Activated CD8-positive, alpha-beta memory T cell treated with anti-CD3 and anti-CD28 coated beads, Interleukin-2, amount 10 ng/mL, durations not matched to agents 7 days and 5 days (primary cell): ENCODE measurements at places on chromosomes 5 and 9.
A peak's percentile ranks its signal among the peaks of the same experiment; 100 is the strongest.

DNA sequence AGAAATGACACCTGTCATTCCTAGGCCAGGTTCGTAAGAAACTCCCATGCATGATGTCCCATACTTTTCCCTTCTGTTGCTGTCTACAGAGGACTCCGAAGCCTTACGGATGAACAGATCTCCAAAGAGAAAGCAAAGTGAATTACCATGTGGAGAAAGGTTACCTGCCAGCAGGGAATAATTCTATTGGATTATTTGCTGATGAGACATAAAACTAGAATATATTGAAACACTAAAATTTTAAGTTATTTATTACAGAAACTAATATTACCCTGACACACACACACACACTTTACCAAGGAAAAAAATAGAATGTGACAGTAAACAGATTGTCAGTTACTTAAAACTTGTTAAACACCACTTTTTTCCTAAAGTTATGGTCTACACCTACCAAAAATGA lies 452.7 kb upstream of the DAB2 start:
- no peaks in the 10 kb centered on the region for H3K4me1 ChIP-seq
- no peaks in the 10 kb centered on the region for H3K36me3 ChIP-seq
- no peak overlapping the region for H3K4me3 ChIP-seq
- no peak overlapping the region for H3K27ac ChIP-seq
- no peak for DNase-seq

DNA sequence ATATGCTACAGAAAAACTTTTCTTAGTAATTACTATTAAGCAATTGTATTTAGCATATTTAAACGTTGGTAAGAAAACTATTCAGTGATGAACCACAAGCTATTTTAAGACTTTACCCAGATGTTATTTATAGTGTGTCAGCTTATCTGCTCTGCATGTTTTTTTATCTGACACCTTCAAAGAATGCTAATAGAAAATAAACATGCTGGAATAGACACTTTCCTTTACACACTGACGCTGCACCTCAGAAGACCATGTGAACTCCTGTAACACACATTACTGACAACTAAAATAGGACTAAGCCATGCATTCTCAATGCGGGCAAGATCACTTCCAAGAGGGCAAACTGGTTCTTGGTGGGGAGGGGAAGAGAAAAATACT lies 38.3 kb downstream of the FNIP1 start:
- DNase-seq = no peak
- no peaks in the 10 kb centered on the region for H3K27me3 ChIP-seq
- no peak overlapping the region for H3K4me3 ChIP-seq
- H3K36me3 ChIP-seq = peaks cover 35% of the 10 kb centered on the region
- no peak overlapping the region for H3K27ac ChIP-seq
- peaks cover 8% of the 10 kb centered on the region for H3K4me1 ChIP-seq

DNA sequence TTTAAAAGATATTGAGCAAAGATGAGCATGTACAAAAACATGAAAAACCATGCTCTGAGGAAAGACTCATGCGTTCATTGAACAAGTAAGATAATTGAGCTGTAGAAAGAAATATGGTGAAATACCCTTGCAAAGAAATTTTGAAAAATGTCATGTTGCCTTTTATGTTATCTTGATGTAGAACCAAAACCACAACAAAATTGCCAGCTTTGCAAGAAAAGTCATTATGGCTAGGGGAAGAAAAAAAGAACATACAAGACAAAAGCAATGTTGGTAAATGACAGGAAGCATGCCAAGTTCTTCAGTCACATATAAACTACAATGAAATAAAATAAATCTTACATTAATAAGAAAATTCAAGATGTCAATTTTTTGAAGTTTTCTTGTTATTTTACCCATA lies 368.0 kb downstream of the IRX1 start:
- H3K36me3 ChIP-seq = no peaks in the 10 kb centered on the region
- no peaks in the 10 kb centered on the region for H3K4me1 ChIP-seq
- no peaks in the 10 kb centered on the region for H3K27me3 ChIP-seq
- H3K4me3 ChIP-seq = no peak overlapping the region
- DNase-seq = no peak

DNA sequence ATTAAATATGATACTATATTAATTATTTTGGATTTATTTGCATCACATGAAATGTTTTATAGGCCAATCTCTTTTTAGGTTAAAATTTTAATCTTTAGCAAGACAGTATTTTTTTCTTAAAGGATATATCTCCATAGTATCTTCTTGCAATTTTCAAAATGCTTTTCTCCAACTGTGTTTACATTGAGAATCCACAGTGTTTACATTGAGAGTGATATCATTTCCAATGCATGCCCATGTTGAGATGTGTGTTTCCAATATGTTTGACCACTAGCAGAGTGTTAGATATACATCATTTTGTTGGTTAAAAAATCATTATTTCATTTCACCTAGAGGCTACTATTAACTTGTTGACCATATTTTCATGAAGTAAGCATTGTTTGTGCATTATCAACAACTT lies 17.3 kb downstream of the VCAN start:
- H3K4me1 ChIP-seq = no peaks in the 10 kb centered on the region
- H3K27me3 ChIP-seq = peaks cover 12% of the 10 kb centered on the region
- no peak overlapping the region for H3K4me3 ChIP-seq
- no peak overlapping the region for H3K27ac ChIP-seq
- DNase-seq = no peak

- H3K27ac ChIP-seq = no peak overlapping the region
- peaks cover 23% of the 10 kb centered on the region for H3K36me3 ChIP-seq
- H3K4me1 ChIP-seq = peaks cover 25% of the 10 kb centered on the region
- no peak for DNase-seq
- no peaks in the 10 kb centered on the region for H3K27me3 ChIP-seq
- H3K4me3 ChIP-seq = no peak overlapping the region
Observed at GRCh38 chr9:128825923-128826700, 3.5 kb downstream of the SPOUT1 start.

DNA sequence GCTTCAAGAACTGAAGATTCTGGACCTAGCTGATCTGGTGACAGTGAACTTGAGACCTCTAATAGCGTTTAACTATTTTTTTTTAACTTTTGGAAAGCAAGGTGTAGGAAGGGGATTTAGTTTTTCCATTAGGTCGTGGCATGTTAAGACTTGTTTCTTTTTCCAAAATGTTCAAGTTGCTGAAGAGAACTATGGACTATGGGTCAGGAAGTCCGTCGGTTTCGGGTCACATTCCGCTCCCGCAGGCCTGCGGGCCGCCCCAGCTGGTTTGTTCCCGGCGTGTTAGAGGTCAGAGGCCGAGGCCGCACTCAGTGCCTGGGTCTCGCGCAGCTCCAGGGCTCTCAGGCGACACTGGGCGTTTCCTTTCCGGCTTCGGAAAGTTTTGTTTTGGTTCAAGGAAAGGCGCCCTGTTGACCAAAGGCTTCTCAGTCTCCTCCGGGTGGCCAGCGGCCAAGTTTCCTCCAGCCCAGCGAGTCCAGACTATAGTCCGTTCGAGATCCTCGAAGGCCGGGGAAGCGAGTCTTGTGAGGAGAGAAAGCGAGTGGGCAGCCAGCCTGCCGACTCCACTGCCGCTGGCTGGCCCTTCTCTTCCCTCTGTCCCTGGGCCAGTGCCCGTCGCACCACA lies 586 bp upstream of the FCHO2 start:
- no peak for DNase-seq
- H3K36me3 ChIP-seq = peaks cover 4% of the 10 kb centered on the region
- peak overlapping the region; percentile 90 for H3K4me3 ChIP-seq
- peaks cover 47% of the 10 kb centered on the region for H3K27me3 ChIP-seq
- peak overlapping the region; percentile 79 for H3K27ac ChIP-seq
- H3K4me1 ChIP-seq = peaks cover 17% of the 10 kb centered on the region

DNA sequence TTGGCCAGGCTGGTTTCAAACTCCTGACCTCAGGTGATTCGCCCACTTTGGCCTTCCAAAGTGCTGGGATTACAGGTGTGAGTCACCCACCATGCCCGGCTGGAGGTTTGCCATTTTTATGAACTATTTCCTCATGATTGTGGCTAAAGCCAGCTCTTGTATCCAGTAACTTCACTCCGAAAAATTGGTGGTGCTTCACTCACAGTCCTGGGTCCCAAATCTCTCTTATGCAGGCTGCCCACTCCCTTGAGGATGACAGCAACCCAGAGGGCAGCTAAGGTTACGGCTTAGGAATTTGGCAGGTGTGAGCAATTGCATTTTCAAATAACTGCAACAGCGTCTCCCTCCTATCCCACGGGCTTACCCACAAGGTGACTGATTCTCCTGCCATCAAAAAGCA lies 23.4 kb upstream of the FUBP3 start:
- no peak for DNase-seq
- H3K36me3 ChIP-seq = no peaks in the 10 kb centered on the region
- H3K4me1 ChIP-seq = no peaks in the 10 kb centered on the region
- H3K27ac ChIP-seq = no peak overlapping the region
- peaks cover 9% of the 10 kb centered on the region for H3K27me3 ChIP-seq

- H3K4me1 ChIP-seq = no peaks in the 10 kb centered on the region
- DNase-seq = no peak
- peaks cover 16% of the 10 kb centered on the region for H3K27me3 ChIP-seq
- H3K27ac ChIP-seq = no peak overlapping the region
Observed at GRCh38 chr9:131826966-131827525, 87.2 kb upstream of the RAPGEF1 start.

- H3K4me1 ChIP-seq = no peaks in the 10 kb centered on the region
- H3K27me3 ChIP-seq = peaks cover under 1% of the 10 kb centered on the region
- peak; percentile 9 for DNase-seq
- H3K36me3 ChIP-seq = no peaks in the 10 kb centered on the region
- H3K27ac ChIP-seq = no peak overlapping the region
Observed at GRCh38 chr9:90838581-90839154, 37.0 kb downstream of the SYK start.

DNA sequence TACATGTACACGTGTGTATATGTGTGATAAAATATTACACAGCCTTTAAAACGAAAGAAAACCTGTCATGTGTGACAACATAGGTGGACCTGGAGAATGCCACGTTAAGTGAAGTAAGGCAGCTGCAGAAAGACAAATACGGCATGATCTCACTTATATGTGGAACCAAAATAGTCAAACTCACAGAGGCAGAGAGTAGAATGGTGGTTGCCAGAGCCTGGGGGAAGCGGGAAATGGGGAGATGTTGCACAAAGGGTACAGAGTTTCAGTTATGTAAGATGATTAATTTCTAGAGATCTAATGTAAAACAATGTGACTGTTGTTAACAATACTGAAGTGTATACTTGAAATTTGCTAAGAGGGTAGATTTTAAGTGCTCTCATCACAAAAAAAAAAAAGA lies 34.8 kb downstream of the ADAMTS12 start:
- no peak for DNase-seq
- peaks cover 5% of the 10 kb centered on the region for H3K4me1 ChIP-seq
- no peak overlapping the region for H3K4me3 ChIP-seq
- H3K27ac ChIP-seq = no peak overlapping the region

GRCh38 chr5:115586525-115587146 lies 15.6 kb downstream of the TICAM2 start:
- no peak overlapping the region for H3K27ac ChIP-seq
- H3K4me3 ChIP-seq = no peak overlapping the region
- peaks cover 2% of the 10 kb centered on the region for H3K27me3 ChIP-seq
- DNase-seq = no peak
- H3K36me3 ChIP-seq = no peaks in the 10 kb centered on the region

DNA sequence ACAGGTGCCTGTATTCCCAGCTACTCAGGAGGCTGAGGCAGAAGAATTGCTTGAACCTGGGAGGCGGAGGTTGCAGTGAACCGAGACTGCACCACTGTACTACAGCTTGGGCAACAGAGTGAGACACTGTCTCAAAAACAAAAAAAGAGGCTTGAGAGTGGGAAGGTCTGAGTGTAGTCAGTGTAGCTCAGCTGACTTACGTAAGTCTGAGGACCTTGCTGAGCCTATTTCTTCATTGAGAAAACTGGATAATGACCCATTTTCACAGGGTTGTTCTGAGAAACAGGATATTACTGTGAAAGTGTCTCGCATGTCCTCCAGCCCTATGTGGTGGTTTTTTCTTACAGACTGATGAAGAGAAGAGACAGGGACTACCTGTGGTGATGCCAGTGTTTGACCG lies 66.7 kb downstream of the WDR41 start:
- no peaks in the 10 kb centered on the region for H3K4me1 ChIP-seq
- H3K27me3 ChIP-seq = no peaks in the 10 kb centered on the region
- no peak overlapping the region for H3K27ac ChIP-seq
- peaks cover 26% of the 10 kb centered on the region for H3K36me3 ChIP-seq
- no peak for DNase-seq
- H3K4me3 ChIP-seq = no peak overlapping the region

DNA sequence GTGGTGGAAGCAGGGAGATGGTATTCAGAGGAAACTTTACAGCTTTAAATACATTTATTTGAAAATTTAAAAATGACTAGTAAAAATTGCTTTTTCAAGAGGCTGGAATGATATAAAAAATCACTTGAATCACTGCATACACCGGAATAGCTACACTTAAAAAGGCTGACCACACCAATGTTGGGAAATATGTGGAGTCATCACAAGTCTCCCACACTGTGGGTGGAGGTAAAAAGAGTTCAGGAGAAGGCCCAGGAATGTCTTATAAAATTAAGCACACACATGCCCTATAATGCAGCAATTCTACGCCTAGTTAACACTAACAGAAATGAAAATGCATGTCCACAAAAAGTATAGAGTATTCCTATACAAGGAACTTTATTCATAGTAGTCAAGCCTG lies 198.1 kb downstream of the ROR2 start:
- H3K27ac ChIP-seq = no peak overlapping the region
- H3K4me3 ChIP-seq = no peak overlapping the region
- peaks cover 36% of the 10 kb centered on the region for H3K27me3 ChIP-seq
- DNase-seq = no peak

- no peaks in the 10 kb centered on the region for H3K27me3 ChIP-seq
- H3K36me3 ChIP-seq = no peaks in the 10 kb centered on the region
- H3K27ac ChIP-seq = no peak overlapping the region
- H3K4me3 ChIP-seq = no peak overlapping the region
- H3K4me1 ChIP-seq = no peaks in the 10 kb centered on the region
- DNase-seq = no peak
Observed at GRCh38 chr5:158456756-158457155, 597.8 kb upstream of the CLINT1 start.

DNA sequence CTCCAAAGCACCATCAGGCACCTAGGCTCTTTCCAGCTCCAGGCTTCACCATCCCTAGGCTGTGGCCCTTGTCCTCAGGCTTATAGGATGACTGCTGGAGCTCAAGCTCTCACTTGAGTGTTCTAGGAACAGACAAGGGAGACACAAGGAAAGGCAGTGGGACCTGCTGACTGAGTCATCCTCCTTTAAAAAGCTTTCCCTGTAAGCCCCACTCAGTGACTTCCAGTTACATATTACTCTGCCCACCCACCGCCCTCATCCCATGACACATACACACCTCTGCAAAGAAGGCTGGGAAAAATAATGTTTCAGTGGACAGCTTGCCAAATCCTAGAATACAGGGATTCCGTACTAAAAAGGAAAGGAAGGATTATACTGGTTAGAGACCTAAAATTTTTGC lies 154.2 kb upstream of the ZNF366 start:
- no peak for DNase-seq
- H3K27me3 ChIP-seq = no peaks in the 10 kb centered on the region
- no peak overlapping the region for H3K27ac ChIP-seq
- no peak overlapping the region for H3K4me3 ChIP-seq
- H3K36me3 ChIP-seq = no peaks in the 10 kb centered on the region

DNA sequence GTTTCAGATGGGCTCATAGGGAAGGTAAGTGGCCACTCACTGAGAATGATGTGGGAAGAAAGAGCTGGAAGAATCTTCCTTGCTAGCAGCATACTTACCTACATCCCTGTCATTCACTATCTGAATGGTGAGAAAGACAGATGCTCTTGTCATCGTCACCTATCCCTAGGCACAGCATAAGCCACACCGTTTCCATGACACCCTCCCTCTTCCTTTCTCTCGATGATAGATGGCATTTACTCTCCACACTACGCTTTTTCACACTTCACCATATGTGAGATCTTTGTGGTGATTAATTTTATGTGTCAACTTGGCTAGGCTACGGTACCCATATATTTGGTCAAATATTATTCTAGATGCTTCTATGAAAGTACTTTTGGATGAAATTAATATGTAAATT lies 44.4 kb upstream of the FER start:
- peaks cover 5% of the 10 kb centered on the region for H3K27me3 ChIP-seq
- no peak overlapping the region for H3K27ac ChIP-seq
- H3K4me1 ChIP-seq = no peaks in the 10 kb centered on the region
- no peaks in the 10 kb centered on the region for H3K36me3 ChIP-seq
- DNase-seq = no peak
